ENCODE measurements at places on chromosomes 6 and 20.

- DNase-seq: no peak
Observed at GRCh38 chr6:161271343-161272030, 2.4 kb downstream of the AGPAT4 start.

DNA sequence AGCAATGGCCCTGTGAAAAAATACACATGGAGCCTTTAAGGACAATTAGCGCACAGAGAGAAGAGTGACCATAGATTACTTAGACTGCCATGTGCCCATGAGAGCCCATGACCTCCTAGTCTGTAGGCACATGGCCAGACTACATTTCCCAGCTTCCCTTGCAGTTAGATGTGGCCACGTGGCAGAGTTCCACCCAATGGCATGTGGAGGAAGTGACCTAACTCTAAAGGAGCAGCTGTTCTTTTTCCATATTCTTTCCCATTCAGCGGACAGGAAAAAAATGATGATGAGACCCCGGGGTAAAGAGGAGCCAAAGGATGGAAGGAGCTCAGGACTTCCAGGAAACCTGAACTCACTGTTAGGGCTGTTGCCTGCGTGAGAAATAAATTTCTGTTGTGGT, 116.6 kb downstream of the CBLN4 start:
- no peak for DNase-seq

GRCh38 chr6:99148111-99148510, 200.4 kb upstream of the FBXL4 start:
- no peak for DNase-seq

- no peak for DNase-seq
Observed at GRCh38 chr6:34657037-34657306, 39.6 kb downstream of the ILRUN start.

DNA sequence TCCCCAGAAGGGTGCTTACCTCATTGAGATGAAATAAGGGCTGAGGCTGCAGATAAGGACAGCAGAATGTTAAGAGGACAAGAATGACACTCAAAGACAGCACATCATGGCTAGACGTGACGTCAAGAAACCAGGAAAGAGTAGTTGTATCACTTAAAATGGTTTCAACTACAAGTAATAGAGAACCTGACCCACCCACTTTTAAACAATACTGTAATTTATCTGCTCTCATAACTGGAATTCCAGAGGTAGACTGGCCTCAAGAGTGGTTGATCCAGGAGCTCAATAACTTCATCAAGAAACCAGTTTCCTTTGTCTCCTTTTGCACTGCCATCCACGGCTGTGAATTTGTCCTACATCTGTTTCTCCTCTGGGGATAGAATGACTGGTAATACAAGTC, 187.1 kb downstream of the EYA4 start:
- DNase-seq: no peak

DNA sequence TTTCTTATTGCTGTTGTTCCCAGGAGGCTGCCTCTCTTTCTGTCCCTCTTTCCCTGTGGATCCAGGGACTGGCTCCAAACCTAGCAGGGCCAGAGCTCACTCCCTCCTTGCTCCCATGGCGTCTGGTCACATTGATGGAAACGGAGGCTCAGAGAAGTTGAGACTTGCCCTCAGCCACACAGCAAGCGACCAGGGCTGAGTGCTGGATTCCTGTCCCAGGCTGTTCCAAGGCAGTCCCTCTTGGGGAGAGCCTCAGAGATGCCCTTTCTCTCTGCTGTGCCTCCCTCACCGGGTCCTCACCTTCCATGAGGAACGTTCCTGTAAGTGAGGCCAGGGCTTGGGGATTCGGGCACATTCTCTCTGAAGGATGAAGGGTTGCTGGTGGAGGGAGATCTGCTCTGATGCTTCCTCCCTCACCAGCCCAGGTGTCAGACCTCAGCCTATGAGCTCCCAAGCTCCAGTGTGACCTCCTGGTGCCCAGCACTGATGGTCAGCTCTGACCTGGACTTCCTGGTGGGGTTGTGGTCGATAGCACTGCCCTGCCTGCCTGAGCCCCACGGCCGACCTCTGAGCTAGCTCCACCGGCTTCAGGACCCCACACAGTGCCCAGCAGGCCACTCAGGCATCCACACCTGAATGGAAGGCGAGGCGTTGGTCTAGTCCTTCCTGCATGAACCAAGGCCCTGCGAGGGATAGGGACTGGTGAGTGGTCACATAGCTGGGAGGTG, 26.8 kb downstream of the SUN5 start:
- DNase-seq: no peak
